ENCODE measurements at places on chromosomes 1 and 21.

GRCh38 chr1:46770541-46770940, 28.3 kb upstream of the CYP4B1 start:
- DNase-seq = no peak

DNA sequence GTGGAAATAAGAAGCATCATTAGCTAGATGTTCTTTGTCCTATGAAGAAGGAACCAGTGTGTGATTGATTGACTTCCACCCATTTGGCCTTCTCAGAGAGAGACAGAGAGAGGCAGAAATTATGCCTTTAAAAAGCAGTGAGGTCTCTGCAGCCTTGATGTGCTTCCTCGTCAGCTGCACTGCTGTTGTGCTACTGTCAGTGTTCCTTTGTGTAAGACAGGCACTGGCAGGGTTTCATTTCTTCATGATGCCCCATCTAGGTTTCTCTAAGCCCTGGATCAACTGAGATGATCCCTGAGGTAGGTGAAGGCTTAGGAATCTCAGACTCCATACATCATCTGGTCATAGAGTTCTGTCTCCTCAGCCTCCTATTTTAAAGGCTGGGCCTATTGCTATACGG, 34.9 kb downstream of the GPR3 start:
- DNase-seq = no peak

DNA sequence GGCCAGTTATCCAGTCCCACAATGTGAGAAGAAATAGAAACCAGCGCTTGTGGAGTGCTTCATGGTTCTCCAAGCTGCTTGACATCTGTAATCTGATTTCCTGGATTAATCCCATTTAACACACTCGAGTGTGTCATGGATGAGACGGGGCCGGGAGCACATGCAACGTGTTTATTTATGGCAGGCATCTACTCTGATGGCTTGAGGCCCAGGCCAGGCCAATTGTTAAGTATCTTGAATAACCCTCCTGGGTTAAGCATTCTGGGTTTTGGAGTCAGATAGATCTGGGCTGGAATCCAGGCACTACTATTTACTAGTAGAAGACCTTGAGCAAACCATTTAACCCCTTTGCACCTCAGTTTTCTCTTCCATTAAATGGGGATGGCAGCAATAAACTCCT, 37.5 kb upstream of the LAPTM5 start:
- no peak for DNase-seq

- DNase-seq = peak; percentile 36
Measured at GRCh38 chr1:236524142-236524894, 536 bp downstream of the LGALS8 start.

GRCh38 chr1:153057375-153057774, at the start of gene SPRR2A:
TSS of gene SPRR2A (minus strand) at chr1:153057512. CDS start at chr1:153056735, 777 bp downstream.
- DNase-seq = no peak

- DNase-seq = no peak
Measured at GRCh38 chr1:165890684-165891083, 63.3 kb downstream of the UCK2 start.

- DNase-seq = no peak
Measured at GRCh38 chr1:89609781-89610456, 23.0 kb upstream of the LRRC8C start.

GRCh38 chr1:226360106-226360746, 47.7 kb downstream of the PARP1 start:
- DNase-seq = no peak

- no peak for DNase-seq
Measured at GRCh38 chr1:178901482-178902125, 30.7 kb upstream of the ANGPTL1 start.

- no peak for DNase-seq
Measured at GRCh38 chr1:160284220-160284781, 632 bp downstream of the PEX19 start.

- DNase-seq = no peak
Measured at GRCh38 chr1:1080122-1080757, 6.1 kb upstream of the RNF223 start.

DNA sequence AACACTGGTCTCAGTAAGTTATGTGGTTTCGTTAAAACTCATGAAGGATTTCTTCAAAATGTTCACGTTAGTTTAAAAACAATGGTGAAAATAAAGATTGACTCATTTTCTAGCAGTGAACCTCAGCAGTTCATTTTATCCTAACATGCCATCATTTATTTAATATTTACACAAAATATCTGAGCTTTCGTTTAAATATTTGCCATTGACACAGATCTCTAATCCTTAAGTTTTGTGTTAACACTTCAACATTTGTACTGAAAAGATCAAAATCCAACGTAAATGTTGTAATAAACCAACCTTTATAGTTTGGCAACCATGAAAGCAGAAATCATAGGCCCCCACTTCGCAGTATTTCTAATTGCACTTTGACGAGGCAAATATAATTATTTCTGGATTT, 1129.5 kb downstream of the PLA2G4A start:
- no peak for DNase-seq

DNA sequence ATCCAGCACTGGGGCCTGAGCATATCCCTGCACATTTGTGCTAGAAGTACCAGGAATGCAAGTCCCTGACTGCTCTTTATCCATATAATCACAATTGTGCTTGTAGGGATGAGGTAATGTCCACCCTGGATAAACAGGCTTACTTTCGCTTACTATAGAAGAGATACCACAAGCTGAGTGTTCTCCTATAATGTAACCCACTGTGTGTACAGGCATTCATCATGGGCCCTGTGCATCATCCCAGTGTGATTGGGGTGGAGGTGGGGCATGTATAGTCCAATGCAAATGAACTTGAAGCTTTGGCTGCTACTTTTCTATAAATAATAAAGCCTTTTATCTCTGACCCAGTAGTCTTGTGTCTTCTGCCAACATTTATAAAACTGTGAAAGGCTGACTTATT, 69.3 kb downstream of the MAN1A2 start:
- DNase-seq = no peak

DNA sequence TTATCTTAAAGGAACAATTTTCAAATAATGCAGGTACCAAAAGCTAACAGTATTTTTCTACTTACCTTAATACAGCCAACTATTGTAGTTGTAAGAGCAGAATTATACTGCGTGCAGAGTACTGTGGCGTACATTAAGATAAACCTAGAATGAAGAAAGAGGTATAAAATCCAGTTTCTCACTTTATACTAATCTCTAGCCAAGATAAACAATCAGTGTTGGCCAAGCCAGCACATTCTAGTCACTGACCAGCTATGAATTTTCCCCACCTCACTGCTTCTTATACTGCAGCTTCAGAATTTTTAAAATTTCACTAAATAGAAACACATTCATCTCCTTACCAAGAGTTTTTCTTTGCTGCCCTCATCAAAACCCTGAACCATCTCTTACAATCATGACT, 33.6 kb downstream of the SLC35D1 start:
- no peak for DNase-seq

DNA sequence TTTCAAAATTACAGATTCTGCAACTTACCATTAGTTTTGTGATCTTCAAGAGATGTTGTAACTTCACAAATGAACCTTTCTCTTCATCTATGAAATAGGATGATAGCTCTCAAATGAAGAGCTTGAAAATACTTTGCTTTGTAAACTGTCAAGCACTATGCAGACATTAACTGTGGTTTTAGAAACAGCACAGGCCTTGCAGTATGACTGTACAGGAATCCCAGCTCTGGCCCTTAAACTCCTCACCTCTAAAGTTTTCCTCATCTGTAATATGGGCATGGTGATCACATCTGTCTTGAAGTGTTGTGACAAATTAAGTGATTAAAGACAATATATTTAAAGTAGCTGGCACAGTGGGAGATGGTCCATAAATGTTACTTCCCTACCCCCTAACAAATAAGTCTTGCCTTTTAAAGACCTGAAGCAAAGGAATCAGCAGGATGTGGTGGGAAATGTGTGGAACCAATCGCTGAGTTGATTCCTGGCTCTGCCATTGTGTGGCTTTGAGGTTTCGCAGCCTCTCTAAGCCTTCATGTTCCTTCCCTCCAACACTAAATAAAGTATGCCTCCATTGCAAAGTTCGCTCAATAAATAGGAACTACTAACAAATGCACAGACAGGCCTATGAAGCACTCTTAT, 5.5 kb upstream of the PTP4A2 start:
- no peak for DNase-seq

GRCh38 chr1:175075572-175076568, 8.2 kb downstream of the TNN start:
- no peak for DNase-seq

- no peak for DNase-seq
Measured at GRCh38 chr1:198134252-198134651, 22.5 kb upstream of the NEK7 start.

- DNase-seq = no peak
Measured at GRCh38 chr1:153776352-153776751, 1.1 kb downstream of the SLC27A3 start.

DNA sequence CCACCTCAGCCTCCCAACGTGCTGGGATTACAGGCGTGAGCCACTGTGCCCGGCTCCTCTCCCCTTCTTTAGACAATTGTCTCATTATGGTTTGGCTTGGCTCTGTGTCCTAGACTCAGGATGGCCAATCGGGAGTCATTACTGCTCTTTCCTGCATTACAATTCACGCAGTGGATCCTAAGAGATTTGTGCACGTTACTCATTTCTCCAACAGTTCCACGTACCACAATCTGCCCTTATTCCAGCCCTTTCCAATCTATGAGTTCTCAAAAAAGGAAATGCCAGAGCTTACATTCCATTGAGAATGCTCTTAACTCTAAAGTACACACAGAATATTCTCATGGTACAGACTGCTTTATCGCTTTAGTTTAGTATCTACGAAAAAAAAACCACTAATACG, 357.0 kb downstream of the GPATCH2 start:
- no peak for DNase-seq

DNA sequence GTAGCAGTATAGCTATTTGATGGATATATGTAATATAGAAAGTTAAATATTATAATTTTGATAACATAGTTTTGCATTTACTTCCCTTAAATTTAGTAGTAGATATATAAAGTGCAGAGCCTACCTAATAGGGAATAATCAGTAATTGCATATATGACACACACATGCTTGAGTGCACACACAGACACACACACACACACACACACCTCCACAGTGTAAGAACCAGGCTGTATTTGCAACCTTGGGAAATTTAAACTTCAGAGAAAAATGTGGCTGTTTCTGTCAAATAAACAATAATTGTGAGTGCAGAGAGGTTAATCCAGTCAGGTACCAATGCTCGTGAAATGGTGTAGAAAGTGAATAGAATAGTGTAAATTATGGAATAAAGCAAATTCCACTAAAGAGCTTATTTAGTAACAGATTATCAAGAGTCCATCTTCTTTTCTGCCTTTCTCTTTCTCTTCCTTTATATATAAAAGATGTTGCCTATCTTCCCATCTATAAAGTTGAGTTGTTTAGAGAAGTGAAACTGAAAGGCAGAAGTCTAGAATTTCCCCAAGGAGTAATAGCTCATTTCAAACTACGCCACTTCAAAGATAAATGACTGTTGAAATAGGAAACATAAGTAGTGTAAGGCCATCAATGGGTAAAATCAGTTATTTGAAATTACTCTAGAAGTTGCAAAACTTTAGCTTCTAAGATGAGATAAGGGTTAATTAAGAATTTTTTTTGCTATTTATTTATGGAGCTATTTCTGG, 273.7 kb downstream of the SRGAP2C start:
- DNase-seq = no peak
